ENCODE measurements at places on chromosomes 11 and 22.

- no peak for DNase-seq
Measured at GRCh38 chr22:43885319-43885671, 6.5 kb downstream of the PNPLA5 start.

DNA sequence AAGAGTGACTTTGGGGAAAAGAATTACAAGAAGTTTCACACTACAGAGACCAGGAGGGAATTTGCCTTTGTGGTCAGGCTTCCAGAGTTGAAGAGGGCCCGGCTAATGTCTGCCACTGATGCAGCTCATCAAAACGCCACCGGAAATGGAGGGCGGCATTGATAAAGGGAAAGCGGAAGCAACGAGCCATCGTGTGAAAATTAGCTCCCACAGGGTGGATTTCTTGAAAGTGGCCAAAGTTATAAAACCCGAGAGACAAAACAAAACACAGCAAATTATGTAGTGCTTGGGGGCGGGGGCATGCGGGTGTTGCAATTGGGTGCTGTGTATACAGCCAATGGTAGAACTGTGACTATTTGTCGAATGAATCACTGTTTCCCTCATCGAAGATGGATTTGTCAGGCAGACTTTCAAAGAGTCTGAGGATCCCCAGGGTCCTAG lies 113.0 kb downstream of the ADAMTS15 start:
- DNase-seq, result no peak

- no peak for DNase-seq
Measured at GRCh38 chr11:20047006-20047768, 113.1 kb downstream of the DBX1 start.

DNA sequence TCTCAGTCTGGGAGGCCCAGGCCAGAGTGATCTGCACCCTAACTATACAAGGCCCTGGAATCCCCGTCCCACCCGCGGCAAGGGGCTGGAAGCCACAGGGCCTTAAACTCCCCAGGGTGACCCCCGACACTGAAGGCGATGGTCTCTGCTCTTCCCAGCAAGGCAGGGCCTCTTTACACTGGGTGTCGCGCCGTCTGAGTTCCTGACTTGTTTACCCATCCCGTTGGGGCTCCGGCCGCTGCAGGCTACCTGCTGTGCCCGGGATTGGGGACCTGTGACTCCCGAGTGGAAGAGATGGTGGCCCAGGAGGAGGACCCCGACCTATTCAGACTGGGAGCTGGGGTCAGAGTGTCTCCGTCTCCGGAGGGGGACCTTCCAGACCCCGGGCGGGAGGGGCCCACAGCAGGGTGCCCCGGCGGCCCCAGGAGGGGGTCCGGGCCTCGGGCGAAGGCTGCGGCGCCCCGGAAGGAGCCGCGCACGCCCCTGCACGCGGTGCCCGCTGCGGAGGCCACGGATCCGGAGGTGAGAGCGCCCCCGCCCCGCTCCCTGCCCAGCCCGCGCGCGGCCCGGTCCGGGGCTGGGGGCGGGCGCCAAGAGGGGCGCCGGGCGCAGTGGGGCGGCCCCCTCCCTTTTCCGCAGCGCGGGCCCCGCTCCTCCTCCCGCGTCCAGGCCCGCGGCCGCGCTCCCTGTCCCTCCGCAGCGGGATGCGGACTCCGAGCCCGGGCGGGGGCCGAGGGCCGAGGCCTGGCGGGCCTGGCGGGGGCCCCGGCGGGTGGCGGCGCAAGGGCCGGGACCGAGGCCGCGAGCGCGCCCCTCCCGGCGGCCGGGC lies 560 bp upstream of the MPPED1 start:
- no peak for DNase-seq

- no peak for DNase-seq
Measured at GRCh38 chr11:12164061-12165014, 53.9 kb downstream of the MICAL2 start.
